ENCODE measurements at places on chromosomes 11 and 22. TPM values are rescaled to one million over a fixed set of nuclear protein-coding genes. Genes with fewer than 3 reads are reported as not detected.

TUG1 gene
- 31.9 TPM for total RNA-seq

KDM4E gene
- not detected for total RNA-seq

SLC25A18 gene
- not detected for total RNA-seq

TMEM179B gene
- 34.9 TPM for total RNA-seq

TUBA8 gene
- total RNA-seq: 0.58 TPM

MTNR1B gene
- total RNA-seq: not detected

FBLN1 gene
- 6.7 TPM for total RNA-seq

IPO7 gene
- total RNA-seq: 119 TPM

Measured in regular cardiac myocyte (primary cell).